ENCODE measurements at places on chromosomes 5 and 9. TPM values are rescaled to one million over a fixed set of nuclear protein-coding genes. Genes with fewer than 3 reads are reported as not detected.

DNA sequence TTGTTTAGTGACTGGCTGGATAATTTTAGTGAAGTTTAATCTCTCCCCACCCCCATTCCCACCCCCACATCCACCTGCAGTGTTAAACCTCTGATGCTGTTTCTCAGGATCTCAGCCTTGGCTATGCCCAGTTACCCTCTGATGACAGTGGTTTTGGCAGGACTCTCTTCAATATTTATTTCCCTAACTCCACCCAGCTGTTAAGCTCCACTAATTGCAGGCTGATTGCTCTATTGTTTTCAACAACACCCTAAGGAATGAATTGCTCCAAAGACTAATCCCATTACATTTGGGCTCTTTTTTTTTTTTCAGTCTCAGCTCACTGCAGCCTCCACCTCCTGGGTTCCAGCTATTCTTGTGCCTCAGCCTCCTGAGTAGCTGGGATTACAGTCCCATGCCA is 46.3 kb downstream of the PHAX start:
- DNase-seq = no peak

DNA sequence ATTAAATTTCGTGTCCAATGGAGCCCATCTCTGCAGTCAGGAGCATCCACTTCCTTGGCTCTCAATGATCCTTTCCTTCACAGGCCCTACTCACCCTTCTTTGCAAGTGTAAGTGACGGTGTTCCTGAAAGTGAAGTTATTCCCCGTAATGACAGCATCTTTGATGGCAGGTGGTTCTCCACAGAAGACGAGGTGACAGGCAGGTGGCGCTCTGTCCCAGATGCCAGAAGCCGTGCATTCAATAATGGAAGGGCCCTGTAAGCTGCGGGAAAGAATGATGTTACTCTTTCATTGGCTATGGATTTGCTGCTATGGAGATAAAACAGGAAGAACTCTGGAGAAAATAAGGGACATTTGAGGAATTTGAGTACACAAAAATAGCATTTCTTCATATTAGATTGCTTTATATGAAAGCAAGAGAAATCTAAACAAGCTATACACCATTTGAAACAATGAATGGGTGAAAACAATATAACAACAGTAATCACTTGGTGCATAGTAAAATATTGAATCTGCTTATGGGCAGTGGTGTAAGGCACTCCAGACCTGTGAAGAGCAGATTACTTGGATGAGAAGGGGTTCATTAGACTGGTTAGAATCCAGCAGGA is 89.9 kb upstream of the TXNDC8 start:
- no peak for DNase-seq

- no peak for DNase-seq
Observed at GRCh38 chr5:151414536-151414935, 32.9 kb upstream of the SLC36A1 start.

- no peak for DNase-seq
Observed at GRCh38 chr9:112050544-112051475, 124.3 kb downstream of the SUSD1 start.

DNA sequence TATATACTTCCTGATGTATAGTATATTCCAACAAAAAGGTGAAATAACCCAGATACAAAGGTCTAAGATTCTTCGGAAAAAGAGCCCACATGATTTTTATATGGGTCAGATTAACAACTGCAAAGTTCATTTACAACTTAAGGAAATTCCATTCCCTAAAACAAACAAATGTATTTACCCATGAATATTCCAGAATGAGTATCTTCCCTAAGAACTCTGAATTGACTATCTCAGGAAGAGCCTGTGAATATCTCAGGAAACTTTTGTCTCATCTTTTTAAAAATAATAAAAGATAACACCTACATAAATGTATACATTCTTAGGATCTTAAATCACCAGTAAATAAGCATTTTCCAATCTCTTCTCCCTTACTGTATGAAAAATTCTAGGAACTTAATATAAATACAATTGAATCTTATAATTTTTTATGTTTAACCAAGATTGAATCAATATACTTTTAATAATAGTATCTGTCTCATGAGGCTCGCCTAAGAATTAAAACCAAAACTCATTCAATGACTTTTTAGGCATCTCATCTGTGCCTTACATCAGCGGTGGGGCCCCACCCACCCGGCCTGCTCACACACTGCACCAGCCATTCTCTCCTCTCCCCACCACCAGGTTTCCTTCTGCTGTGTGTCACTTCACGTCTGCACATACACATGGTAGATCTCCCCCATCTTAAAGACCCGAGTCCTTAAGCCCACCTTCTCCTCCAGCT is 78.1 kb downstream of the RAPGEF1 start:
- no peak for DNase-seq

SOHLH1 gene
- total RNA-seq = not detected

Data from omental fat pad (tissue), 4 donors.